ENCODE measurements at places on chromosomes 5 and 9. TPM values are rescaled to one million over a fixed set of nuclear protein-coding genes. Genes with fewer than 3 reads are reported as not detected.

Gene FAM163B
- polyA plus RNA-seq = not detected

Gene GIN1
- polyA plus RNA-seq = 8.1 TPM

Gene IQGAP2
- polyA plus RNA-seq = 19.5 TPM

Gene PCDHGA5
- polyA plus RNA-seq = not detected

Gene CCIN
- not detected for polyA plus RNA-seq

Gene PCDHGB4
- polyA plus RNA-seq = not detected

Gene NEURL1B
- polyA plus RNA-seq = not detected

Gene PCDHB5
- not detected for polyA plus RNA-seq

Gene ADGRD2
- not detected for polyA plus RNA-seq

Gene PCDHAC1
- polyA plus RNA-seq = not detected
